Activated naive CD4-positive, alpha-beta T cell treated with anti-CD3 and anti-CD28 coated beads, Interleukin-2, amount 50 U/mL, for 16 hours (primary cell): ENCODE measurements at places on chromosomes 2 and 18.

DNA sequence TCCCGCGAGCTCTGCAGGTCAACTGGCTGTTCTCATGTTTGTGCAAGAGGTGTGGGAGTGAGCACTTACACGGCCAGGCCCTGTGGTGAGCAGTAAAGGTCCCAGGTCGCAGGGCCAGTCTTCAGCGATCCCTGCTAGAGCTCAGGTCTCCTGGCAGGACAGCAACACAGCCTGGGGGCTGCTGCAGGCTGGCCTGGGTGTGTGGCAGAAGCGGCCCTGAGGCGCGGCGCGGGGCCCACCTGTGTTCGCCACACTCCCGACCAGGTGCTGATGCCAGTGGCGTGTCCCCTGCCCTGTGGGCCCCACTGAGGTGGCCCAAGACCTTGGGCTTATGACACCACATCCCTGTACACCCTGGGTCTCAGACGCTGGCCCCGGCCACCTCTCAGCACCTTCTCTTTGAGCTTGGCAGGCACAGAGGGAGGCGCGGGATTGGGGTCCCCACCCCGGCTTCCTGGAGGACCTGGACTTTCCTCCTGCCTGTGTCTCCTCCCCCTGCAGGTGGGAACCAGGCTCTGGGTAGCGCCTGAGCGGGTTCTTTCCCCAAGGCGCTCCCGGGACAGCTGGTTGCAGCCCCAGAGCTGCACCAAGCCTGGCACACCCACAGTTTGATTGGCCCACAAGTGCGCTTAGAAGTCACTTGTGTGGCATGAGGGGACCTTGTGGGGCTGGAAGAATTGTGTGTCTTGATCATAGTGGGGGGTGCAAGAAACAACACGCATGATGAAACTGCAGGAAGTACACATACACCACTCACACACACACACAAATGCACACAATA, 59.2 kb downstream of the TWIST2 start:
- no peak for DNase-seq

DNA sequence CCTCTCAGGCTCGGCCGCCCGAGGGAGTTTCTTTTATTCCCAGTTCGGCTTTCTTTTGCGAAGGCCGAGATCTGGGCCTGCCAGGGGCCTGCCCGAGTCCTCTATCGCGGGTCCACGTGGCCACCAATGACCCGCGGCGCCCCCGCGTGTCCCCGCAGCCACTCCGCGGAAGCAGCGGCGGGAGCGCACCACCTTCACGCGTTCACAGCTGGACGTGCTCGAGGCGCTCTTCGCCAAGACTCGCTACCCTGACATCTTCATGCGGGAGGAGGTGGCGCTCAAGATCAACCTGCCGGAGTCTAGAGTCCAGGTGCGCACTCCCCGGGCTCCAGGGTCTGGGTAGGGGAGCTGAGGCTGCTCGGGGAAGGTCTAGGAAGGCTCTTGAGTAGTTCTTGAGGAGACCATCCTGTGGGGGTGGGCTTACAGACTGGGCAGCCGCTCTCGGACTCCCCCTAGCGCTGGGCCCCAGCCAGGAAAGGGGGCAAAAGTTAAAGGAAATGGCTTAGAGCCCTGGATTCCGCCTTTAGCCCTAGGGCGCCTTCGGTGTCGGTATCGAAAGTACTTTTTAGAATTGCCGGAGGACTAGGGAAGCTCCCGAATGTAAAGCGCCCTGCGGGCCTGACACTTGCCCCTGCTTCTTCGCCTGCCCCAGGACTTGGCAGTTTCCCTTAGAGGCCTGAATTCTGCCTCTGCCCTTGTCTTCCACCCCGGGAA, 3.4 kb downstream of the OTX1 start:
- DNase-seq = peak; percentile 17

DNA sequence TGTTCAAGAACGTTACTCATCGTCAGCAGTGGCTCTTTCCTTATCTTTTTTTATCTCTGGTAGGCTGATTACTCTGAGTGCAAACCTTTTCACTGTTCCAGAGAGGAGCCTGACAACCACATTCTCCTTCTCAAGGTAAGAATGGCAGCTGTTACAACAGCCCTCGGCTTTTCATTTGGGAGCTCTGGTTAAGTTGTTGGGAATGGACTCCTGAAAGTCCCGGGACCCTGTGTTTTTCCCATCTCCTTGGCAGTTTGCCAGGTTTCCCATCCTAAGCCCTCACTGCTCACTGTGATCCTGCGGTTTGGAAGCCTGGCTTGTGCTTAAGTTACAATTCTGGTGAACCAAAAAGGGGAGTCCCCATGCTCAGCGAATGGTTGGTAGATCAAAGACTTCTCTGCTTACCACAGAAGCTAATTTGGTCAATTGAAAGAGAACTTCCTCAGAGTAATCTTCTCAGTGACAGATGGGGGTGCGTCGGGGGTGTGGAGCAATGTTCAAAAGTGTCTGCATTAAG, 122.3 kb downstream of the LYPD6B start:
- no peak for DNase-seq

- DNase-seq = no peak
Measured at GRCh38 chr2:38617301-38617700, 14.6 kb upstream of the HNRNPLL start.

- no peak for DNase-seq
Measured at GRCh38 chr2:20531633-20532262, 84.9 kb downstream of the RHOB start.

- no peak for DNase-seq
Measured at GRCh38 chr2:215105607-215106354, 32.6 kb downstream of the ABCA12 start.

DNA sequence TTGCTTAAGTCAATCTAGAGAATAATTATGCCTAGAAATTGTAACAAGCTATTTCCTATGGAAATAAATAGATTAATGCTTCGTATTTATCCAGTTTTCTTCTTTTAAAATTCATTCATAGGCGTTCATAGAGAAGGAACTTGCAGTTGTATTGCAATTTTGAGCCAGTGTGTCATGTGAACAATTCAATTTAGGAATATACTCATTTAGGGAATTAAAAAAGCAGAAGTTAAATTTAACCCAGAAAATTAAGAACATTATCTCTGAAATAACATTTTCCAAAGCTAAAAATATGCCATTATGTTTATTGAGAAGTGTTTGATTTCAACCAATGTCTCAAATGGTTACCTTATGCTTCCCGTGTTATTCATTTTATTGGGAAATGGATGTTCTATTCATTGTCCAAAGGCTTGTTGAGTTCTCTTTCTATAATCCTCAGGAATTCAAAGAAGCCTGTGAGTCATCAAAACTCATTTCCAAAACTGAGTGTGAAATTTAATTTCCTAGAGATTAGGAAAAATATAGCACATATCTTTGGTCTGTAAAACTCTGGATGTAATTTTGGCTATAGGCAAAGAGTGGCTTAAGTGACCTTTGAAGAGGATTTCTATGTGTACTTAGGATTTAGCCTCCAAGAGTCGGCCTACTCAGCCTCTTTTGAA, 99.7 kb downstream of the SLC8A1 start:
- no peak for DNase-seq

DNA sequence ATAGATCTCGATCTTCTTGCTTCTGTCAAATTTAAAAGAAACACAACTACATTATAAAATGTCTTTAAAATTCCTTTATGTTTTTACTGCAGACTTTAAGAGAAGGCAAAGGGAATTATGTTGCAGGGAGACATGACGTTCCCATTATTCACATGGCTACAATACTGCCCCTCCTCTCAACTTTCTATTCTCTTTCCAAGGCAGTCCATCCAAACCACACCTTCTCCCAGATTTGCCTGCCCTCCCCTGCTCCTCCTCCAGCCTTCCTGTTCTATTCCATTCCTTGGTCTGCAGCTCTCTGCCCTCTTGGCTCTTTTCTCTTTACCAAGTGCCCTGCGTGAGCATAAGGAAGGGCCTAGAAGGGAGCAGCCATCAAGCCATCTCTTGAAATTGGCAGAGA, 61.3 kb downstream of the NABP1 start:
- no peak for DNase-seq
